Hematopoietic multipotent progenitor cell (in vitro differentiated cells): ENCODE measurements at places on chromosomes 4 and X. TPM values are rescaled to one million over a fixed set of nuclear protein-coding genes. Genes with fewer than 3 reads are reported as not detected.

Gene LEF1
- 4.3 TPM for total RNA-seq

Gene FRAS1
- total RNA-seq, result under 0.01 TPM

Gene XK
- total RNA-seq, result 1.6 TPM

Gene AMTN
- not detected for total RNA-seq

Gene UNC5C
- under 0.01 TPM for total RNA-seq

Gene UCP1
- not detected for total RNA-seq

Gene ZNF141
- total RNA-seq, result 11.0 TPM

Gene F9
- not detected for total RNA-seq

Gene COX7B2
- total RNA-seq, result not detected

Gene RHOH
- total RNA-seq, result 96.4 TPM

Gene SHISA3
- not detected for total RNA-seq

Gene HPGD
- total RNA-seq, result 18.3 TPM

Gene MAP7D2
- total RNA-seq, result 0.27 TPM

Gene AKAP17A
- 71.1 TPM for total RNA-seq

Gene RRAGB
- total RNA-seq, result 11.3 TPM

Gene CYP4V2
- total RNA-seq, result 21.0 TPM

Gene CYTL1
- total RNA-seq, result 98.3 TPM

Gene RNF212
- 1.1 TPM for total RNA-seq

Gene UGT8
- total RNA-seq, result 0.27 TPM
